ENCODE measurements at places on chromosomes 16 and 17.

GRCh38 chr17:8392674-8393469, 4.8 kb downstream of the RNF222 start:
- no peak for DNase-seq

DNA sequence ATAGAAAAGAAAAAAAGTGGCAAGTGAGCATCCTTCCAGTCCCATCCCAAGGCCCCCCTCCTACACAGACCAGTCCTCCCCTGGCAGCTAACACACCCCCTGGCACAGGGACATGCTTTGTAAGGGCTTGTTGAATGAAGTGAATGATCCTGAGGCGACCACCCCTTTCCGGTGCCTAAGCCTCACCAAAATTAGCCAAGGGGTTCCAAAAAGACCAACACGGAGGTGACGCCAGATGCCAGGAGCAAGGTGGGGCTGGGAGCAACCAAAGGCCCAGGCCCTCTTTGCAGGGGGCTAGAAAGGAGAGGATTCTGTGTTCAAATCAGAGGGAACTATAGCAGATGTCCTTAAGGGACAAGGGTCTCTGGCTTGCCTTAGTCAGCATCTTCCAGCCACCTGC, 5.5 kb downstream of the KRT35 start:
- DNase-seq: no peak

- DNase-seq: no peak
Measured at GRCh38 chr17:1774390-1775176, 12.7 kb downstream of the SERPINF1 start.

GRCh38 chr17:42547001-42547461, 5.7 kb upstream of the HSD17B1 start:
- DNase-seq: no peak

DNA sequence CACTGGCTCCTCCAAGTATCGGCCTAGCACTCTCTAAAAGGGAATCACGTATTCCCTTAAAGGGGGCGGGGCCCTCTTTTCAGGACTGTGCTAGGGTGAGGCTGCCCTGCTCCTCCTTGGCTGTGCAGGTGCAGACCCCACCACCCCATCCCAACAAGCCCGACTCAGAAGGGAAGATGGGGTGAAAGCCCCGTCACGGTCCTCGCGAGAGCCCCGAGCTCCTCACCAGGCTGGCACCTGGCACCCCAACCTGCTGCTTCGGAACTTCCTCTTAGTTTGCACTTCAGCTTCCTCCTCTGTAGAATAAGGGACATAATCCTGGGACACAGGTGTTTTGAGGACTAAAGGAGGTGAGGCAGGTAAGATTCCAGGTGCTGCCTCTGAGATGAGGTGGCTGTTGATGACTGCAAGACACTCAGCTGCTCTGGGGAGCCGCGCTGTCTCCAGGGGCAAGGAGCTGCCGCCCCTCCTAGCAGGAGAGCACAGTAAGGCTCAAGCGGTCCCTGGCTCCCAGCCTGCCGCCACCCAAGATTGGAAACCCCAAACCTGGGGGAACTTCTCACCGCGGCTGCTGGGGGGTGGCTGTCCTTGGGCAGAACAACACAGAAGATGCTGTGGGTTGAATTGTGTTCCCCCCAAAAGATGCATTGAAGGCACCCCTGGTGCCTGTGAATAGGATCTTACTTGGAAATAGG, 88.8 kb downstream of the MGAT5B start:
- DNase-seq: no peak

- no peak for DNase-seq
Measured at GRCh38 chr16:58116081-58116480, 13.1 kb downstream of the CFAP20 start.

Data from activated naive CD4-positive, alpha-beta T cell treated with anti-CD3 and anti-CD28 coated beads for 36 hours (primary cell).